ENCODE measurements at places on chromosomes 1 and 21.

- no peak for DNase-seq
Observed at GRCh38 chr21:31351960-31352359, 7.9 kb upstream of the TIAM1 start.

DNA sequence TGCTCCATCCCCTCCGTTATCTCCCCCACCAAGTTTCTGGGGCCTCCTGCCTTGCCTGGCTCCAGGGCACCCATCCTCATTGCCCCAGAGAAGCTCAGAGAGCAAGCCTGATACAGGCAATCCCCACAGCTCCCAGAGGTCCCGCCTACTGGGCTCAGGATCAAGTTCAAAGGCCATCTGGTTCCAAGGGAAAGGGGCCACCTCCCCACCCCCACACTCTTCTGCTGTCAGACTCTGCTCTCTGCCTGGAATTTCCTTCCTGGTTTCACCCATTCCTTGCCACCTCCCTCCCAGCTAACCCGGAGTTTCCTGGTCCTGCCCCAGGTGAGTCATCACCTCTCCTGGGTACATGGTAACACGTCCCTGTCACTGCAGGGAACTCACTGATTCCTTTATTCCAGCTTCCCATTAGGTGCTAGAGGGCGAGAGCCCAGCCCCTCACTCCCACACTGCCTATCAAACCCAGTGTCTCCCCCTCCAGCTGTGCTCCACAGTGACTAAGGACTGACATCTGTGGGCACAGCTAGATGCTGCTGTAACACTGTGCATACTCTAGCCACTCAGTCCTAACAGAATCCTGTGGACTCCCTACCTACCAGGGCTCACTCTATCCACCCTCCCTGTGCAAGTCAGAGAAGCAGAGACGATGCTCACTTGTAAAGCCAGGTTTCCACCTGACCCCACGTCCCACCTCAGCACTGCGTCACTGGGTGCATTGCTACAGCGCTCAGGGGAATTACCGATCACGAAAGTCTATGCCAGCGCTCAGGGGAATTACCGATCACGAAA, 21.8 kb downstream of the RSPH1 start:
- DNase-seq, result no peak

DNA sequence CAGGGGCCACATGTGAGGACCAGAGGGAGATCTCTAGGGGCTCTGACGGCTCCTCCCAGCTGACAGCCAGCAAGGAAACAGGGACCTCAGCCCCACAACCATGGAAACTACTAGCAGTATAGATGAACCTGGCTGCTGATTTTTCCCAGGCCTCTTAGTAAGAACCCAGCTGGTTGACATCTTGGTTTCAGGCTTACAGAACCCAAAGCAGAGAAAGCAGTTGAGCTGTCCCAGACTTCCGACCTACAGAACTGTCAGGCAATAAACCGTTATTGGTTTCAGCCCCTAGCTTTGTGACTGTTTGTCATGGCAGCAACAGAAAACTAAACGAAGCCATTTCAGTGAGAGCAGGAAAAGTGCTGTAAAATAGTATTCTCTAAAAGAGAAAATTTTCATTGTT, 36.4 kb downstream of the ETS2 start:
- DNase-seq, result no peak

- DNase-seq, result no peak
Observed at GRCh38 chr1:107862064-107862463, 102.9 kb downstream of the VAV3 start.

DNA sequence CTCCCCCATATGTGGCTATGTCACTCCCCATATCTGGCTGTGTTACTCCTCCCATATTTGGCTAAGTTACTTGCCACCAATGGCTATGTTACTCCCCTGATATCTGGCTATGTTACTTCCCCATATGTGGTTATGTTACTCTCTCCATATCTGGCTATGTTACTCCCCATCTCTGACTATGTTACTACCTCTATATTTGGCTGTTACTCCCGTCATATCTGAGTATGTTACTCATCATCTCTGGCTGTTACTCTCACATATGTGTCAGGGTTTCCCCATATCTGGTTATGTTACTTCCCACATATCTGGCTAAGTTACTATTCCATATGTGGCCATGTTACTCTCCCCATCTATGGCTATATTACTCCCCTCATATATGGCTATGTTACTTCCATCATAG, 50.3 kb upstream of the MAP10 start:
- no peak for DNase-seq

DNA sequence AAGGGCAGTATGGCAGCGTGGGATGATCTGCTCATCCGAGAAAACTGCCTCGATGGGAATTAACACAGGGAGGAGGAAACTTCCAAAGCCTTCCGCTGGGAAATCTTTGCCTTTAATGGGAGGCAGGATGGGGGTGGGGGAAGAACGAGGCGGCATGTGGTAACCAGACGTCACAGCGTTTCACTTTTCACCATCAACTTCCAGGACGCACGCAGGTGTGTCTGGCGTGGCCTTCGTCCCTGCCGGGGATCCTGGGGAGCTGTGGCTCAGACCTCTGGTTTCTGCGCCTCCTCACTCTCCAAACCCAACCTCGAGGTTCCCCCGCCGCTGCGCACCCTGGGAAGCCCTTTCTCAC, 282 bp downstream of the RSPH1 start:
- no peak for DNase-seq
